NCI-H187 (cell line): ENCODE measurements at places on chromosomes 2 and 18.

GRCh38 chr18:48934723-48935432 is 15.9 kb downstream of the SMAD7 start:
- DNase-seq: no peak

DNA sequence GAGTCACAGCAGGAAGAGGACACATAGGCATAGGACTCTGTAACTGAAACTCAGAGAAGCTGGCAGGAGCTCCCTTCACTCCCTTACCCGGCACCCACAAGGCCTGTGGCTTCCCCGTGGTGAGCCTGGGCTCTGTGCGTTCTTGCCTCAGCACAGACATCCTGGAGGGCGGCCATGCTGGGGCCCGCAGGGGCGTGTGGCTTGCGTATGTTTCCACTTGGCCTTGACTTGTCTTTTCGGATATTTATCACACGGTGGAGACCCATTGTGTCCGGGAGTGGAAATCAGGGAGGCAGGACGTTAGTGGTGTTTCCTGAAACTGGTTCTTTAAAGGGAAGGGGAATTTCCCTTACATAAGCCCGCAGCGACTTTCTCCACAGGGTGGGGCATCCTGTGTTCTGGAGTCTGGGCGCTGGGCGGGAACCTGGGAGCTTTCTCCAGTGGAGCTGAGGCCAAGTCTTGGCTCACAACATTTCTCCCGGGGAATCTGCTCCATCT is 49.9 kb upstream of the EML6 start:
- DNase-seq: no peak

GRCh38 chr2:151928380-151928779 is 100.2 kb upstream of the ARL5A start:
- no peak for DNase-seq

DNA sequence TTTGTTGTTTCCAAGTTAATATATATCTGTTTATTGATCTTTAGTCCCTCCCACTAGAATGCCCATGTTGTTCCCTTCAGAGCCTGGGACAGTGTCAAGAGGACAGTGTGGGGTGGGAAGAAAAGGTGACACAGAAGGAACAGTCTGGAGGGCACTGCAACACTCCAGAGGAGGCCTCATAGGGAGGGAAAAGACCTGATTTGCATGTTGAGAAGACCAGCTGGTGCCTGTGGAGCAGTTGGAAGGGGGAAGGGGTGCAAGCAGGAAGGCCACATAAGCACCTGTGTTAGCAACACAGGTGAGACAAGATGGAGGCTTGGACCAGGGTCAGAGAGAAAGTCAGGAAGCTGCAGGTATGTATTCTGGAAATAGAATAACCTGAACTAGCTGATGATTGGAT is 48.1 kb upstream of the FHOD3 start:
- no peak for DNase-seq

GRCh38 chr2:39217192-39217550 is 26.6 kb downstream of the CDKL4 start:
- DNase-seq: no peak

- no peak for DNase-seq
Measured at GRCh38 chr2:186126181-186126580, 359.9 kb upstream of the ZC3H15 start.

DNA sequence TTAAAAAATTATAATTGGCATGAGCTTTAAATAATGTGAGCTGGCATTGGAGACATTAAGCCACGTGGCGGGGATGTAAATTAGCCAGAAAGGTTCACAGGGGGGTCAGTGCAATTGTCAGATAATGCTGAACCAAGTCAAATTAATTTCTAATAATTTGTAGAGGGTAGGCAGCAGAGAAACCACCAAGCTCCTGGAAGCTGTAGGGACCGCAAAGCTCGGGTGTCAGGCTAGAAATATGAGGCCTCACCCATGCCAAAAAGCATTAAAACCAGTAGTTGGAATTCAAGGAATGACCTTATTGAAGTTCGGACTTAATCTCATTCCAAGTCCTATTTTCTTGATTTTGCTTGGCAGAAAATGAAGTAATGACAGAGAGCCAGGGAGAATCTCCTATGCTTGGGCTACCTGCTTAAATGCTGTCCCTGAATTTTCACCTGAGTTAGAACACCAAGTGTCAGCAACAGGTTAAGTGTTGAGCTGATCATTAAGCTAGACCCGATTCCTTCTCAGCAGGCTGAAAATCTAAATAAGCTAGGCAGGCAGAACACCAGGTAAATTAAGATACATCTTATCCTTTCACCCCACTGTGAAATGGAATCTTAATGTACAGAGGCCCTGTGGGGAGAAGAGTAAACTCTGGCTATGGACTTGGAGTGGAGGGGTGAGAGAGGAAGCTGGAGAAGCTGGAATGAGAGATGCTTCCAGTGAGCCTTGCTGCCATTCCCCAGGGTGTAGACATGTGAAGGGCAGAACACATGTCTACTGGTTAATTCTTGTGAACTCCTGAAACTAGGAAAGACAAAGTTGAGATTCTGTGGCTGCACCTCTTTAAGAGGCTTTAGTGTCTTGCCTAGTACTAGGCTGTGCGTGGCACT is 520.0 kb downstream of the SLC4A3 start:
- no peak for DNase-seq
